ENCODE measurements at places on chromosomes 6 and 20. TPM values are rescaled to one million over a fixed set of nuclear protein-coding genes. Genes with fewer than 3 reads are reported as not detected.

DNA sequence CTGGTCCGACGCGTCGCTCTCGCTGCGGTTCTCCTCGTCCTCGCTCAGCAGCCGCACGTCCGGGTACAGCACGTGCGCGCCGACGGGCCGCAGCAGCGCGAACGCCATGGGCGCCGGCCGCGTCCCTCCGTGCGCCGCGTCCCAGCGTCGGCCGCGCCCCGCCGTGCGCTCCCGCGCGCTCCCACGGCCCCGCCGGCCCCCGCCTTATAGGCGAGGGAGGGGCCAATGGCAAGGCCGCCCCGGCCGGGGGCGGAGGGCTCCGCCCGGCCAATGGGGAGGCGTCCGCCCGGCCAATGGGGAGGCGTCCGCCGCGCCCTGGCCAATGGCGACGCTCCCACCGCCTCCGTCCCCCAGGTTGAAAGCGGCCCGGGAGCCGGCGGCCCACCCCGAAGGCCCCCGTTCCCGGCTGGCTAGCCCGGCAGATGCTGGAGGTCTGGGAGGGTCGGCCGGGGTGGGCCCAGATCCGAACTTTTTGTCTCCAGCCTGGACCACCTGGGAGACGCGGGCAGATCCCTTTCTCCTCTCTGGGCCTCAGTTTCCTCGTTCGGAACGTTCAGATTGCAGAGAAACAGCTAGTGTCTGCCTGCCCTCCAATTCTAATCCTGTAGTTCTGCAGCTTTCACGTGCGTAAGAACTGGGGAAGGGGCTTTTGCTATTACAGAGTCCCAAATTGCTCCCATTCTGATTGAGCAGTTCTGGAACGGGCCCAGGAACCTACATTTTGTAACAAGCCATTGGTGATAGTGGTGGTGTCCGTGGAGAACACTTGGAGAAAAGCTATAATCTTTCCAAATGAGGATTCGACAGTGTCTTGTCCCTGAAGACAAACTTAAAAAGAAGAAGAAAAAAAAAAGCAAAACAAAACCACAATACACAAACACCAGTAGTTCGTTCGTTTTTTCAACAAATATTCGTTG is at the start of gene TCF15:
TCF15 (minus strand) TSS at position 180 of the 917 bp plus-strand sequence; CDS start at position 108, 72 bp downstream.
- DNase-seq, result no peak

The RFX6 gene
- polyA plus RNA-seq, result not detected

DNA sequence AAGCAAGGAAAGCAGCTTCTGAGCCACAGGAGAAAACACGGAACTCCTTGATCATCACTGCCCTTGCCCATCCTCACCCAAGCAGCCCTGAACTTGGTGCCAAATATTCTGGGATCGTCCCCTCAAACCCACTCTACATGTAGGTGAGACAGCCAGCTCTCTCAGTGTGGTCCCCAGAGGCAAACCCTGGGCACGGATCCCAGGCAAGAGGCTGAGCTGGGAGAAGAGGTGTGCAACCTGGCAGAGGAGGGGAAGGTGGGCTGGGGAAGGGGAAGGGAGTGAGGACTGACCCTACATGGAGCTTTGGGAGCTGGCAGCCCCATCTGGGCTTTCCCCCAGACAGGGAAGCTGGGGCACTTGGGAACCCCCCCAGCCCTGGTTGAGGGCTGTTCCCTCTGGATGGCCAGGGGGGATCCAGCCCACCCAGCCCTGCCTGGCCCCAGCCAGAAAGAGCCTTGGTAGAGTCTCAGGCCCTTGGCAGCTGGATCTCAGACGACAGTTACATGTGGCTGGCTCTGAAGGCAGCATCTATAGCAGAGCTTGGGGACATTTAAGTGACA is 186.2 kb upstream of the CST7 start:
- no peak for DNase-seq

- DNase-seq, result no peak
These were observed 53.4 kb downstream of the PTCHD4 start for GRCh38 chr6:48057601-48058000.

DNA sequence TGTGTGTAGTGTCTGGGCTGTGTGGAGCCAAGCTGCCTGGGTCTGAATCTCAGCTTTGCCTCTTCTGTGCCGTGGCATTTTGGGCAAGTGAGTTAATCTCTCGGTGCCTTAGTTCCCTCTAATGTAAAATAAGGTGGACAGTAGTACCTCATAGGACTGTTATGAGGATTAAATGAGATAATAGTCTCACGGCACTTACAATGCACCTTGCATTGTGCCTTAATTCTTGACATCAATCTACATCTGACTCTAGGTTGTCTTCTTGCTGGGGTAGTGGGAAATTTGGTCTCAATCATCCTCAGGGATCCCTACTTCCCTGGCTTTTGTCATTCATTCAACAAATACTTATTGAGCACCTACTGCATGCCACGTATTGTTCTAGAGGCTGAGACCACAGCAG is 70.7 kb upstream of the ZNFX1 start:
- no peak for DNase-seq

- no peak for DNase-seq
These were observed 306.2 kb upstream of the NT5E start for GRCh38 chr6:85143676-85144075.

DNA sequence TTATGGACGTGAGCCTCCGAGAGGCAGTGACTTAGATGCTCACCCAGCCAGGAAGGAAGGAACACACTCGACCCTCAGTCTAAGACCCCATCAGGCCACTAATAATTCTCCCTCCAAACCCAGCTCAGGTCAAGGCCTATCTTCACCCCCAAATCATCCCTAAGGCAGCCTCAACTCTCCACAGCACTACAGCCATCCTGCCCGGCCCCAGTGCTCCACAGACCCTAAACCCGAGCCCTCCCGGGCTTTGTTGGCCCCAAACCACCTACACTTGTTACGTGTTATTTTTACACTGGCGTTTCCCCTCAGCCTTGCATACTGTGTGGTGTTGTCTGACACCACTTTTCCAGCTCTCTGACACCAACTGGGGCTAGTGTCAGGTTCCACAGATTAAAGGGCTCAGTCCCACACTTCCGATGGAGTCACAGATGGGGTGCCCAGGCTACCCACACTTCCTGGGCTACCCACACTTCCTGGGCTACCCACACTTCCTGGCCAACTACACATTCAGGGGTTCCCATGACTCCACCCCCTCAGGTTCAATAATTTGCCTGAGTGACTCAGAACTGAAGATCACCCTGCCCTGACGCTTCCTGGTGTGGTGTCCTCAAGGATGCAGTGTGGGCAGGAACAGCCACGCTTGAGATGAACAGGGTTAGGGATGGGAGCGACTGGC is 25.3 kb downstream of the RBCK1 start:
- DNase-seq, result no peak

GRCh38 chr6:106546691-106547414 is 82.4 kb downstream of the RTN4IP1 start:
- no peak for DNase-seq

DNA sequence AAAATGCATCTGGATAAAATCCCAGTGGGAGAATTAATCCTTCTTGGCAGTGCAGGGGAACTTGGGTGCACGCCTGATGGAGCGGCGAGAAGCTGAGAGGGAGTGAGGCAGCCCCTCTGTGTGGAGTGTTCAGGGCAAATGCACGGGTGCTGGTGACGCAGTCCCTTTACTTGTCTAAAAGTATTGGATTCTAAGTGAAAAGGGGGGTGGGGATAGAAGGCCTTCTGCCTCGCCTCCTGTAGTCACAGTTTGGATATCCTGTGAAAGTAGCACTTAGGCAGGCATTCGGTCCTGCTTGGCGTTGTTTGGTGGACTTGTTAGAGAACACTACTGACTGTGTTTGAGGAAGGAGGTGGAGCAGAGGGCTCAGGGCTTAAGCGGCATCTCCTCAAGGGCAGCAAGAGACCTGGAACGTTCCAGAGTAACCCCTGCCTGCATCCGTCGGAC is 39.3 kb downstream of the PHACTR3 start:
- no peak for DNase-seq

- no peak for DNase-seq
These were observed 80.6 kb downstream of the NCOA7 start for GRCh38 chr6:125871365-125871764.

The TINAG gene
- not detected for polyA plus RNA-seq

DNA sequence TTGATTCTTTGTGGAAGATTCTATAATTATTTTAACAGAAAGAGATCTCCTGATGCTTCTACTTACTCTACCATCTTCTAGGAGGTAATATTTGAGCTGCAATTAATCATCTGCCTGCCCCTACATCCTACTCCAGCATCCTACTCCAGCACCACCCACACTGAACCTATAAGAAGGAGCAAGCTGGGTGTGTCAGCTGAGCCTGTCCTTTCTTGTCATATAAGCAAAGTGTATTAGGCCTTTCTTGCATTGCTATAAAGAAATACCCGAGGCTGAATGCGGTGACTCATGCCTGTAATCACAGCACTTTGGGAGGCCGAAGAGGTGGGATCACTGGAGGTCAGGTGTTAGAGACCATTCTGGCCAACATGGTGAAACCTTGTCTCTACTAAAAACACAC is 84.2 kb upstream of the ARG1 start:
- no peak for DNase-seq

The BMP2 gene
- 0.07 TPM for polyA plus RNA-seq

- peak; percentile 77 for DNase-seq
These were observed 119.4 kb downstream of the JARID2 start for GRCh38 chr6:15365273-15365687.

GRCh38 chr20:32448306-32449056 is 90.3 kb downstream of the ASXL1 start:
- no peak for DNase-seq

- DNase-seq, result no peak
These were observed 16.5 kb upstream of the WFDC2 start for GRCh38 chr20:45452772-45453691.

DNA sequence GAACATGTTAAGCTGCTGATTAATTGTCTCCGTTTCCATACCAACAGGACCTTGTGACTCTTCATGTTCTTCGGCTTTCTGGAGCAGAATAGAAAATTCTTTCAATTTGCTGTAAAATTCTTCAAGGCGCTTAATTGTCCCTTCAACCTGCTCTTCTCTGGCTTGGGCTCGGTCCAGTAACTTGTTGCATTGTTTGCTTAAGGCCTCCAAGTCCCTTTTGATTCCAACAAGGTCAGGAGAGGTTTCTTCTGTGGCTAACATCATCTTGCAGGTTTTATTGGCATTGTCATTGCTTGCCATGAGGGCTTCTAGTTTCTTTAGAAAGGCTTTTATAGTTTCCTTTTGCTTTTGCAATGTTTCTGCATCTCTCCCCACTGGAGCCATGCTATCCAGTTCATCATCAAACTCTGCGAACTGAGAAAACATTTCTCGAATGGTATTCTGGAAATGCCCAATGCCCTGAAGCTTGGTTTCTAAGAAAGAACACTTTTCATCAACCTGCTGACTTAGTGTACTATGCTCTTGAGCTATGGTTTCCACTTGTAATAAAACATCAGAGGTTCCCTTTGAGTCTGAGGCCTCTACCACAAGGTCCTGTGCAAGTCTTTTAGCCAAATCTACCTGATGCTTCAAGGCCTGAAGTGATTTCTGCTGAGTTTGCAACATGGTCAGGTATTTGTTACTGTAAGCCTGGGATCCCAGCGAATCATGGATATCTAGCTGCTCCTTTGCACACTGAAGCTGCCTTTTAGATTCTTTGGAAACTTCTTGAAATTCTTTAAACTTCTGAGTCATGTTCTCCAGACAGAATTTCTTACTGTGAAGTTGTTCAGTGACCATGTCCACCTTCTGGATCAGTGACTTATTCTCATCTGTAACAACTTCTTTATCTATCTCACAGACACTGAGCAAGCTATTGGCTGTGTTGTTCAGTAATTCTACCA is 90.2 kb downstream of the DST start:
- DNase-seq, result no peak

GRCh38 chr6:157893238-157893637 is 70.2 kb downstream of the SNX9 start:
- DNase-seq, result no peak

DNA sequence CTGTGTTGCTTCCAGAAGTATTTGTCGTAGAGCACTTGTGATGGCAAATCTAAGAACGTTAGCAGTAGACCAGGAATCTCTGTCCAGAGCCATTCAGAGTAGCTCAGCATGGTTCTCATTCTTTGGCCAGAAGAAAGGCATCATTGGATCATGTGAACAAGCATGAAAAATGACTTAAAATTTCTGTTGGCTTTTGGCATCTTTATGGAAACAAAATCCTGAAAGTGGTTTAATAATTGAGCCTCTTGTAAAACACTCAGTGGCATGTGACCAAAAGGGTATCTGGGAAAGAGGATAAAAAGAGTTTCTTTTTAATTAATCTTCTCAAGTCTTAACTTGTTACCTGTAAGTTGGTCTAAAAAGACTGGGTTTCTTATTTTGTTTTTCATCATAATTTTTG is 55.2 kb downstream of the PTPN1 start:
- DNase-seq, result no peak

DNA sequence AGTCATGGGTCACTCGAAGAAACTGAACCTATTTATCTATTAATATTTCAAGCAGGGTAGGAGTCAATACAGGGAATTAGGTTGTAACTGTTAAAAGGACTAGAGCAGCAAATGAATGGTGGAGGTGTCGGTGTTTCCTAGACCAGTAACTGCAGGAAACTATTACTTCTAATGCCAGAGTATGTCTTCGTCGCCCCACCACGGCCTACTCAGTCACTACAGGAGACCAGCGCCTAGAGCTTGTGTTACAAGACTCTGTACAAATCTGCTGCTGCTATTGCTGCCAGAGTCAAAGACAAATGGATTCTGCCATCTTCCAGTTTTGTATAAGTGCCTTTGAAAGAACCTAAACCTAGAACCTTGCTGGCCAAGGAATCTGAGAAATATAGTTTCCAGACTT is 343.9 kb downstream of the SOX4 start:
- DNase-seq, result no peak

Data from BJ (cell line).